ENCODE measurements at places on chromosomes 4 and X.

GRCh38 chr4:26522478-26522877 lies 32.2 kb upstream of the CCKAR start:
- DNase-seq: no peak

DNA sequence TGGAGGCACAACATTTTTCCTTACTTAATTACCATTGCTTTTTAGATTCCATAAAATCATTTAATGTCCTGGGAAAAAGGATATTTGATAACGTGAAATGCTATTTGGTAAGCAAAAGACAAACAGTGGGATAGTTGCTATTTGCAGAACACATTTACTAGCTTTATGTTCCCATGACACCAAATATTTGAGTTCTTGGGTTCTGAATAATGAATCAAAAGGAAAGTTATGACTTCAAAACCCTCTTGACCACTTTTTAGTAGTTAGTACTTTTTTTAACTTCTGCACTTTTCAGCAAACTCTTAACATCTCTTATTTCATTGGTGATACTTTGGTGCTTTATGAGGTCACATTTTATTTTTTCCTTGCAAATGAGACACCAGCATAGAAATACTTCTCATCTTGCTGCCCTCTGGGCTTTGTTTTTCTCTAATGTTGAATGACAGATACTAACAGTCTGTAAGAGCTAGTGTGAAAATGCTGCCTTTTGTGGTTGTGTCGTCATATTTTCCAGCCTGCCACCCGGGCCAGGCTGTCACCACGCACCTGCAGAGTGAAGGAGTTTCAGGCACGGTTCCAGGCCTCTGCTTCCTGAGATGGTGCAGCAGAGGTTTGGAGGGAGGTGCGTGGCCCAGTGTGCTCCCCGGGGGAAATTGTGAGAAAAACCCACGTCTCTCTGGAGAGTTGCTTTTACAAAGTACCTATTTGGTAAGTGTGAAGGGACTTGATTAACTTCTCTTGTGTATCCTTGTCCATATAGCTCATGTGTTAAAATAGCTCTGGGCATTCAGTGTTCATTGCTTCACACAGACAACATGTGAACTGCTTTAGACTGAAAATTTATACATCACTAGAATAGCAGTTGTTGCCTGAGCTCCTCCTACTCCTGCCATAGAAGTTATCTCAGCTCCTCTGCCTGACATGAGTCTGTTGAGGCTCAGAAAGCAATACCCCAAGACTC lies 34.7 kb downstream of the MSL3 start:
- peak; percentile 5 for DNase-seq

- no peak for DNase-seq
Observed at GRCh38 chr4:150007512-150007911, 70.7 kb upstream of the DCLK2 start.

- DNase-seq: no peak
Observed at GRCh38 chrX:68049466-68049865, 383.8 kb downstream of the OPHN1 start.

GRCh38 chr4:82666970-82667665 lies 105.3 kb upstream of the TMEM150C start:
- DNase-seq: no peak

GRCh38 chr4:73892966-73893365 lies 23.8 kb downstream of the CXCL1 start:
- no peak for DNase-seq

DNA sequence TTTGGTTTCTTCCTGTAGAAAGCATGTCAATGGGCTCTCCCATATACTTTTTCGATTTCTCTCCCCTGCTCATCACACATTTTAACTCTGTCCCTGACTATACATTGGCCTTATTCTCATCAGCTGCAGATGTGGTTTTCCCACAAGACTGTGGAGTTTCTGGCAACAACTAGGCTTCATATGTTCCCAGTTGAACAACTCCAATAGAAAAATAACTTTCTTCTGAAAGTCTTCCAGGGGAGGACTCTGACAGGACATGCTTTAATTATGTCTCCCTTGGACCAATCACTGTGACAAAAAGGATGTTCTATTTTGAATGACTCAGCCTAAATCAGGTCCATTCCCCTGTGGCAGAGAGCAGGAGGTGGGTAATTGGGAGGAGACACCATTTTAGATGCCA lies 28.1 kb downstream of the SPANXC start:
- no peak for DNase-seq

- DNase-seq: no peak
Observed at GRCh38 chrX:17535229-17535628, 160.2 kb downstream of the NHS start.

- DNase-seq: no peak
Observed at GRCh38 chr4:157050561-157050960, 25.4 kb upstream of the GLRB start.

GRCh38 chr4:48275247-48275646 lies 5.6 kb upstream of the TEC start:
- DNase-seq: no peak

GRCh38 chr4:127631420-127631819 lies 1.3 kb upstream of the INTU start:
- no peak for DNase-seq

DNA sequence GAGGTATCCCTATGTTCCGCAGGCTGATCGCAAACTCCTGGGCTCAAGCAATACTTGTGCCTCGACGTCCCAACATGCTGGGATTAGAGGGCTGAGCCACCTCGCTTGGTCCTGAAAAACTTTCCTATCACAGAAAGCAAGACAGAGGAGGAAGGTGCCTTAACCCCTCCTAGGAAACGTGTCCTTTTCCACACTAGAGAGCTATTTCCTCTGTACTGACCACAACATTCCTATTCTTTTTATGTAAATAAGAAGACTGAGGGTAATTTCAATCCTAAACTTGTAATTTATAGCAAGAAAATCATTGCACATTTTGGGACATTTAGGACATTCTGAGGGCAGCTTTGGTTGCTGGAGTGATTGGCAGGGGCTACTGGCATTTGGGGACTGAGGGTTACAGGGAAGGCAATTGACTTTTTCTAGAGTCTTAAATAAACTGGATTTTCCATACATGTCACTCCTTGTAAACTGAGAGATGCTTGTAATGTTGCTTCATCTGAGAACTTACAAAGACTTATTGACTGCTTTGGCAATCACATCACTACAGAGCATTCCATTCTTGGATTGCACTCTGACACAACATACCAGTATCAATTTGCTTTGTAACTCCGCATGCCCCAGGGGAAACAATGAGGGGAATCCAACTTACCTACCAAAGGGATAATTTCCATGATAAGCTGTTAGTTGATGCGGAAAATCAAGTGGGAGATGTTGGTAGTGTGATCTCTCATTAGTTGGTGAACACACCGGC lies 15.6 kb downstream of the XAGE3 start:
- DNase-seq: no peak
